ENCODE measurements at places on chromosomes 16 and 17.

- DNase-seq: no peak
These were observed 14.4 kb downstream of the ADAM11 start for GRCh38 chr17:44773140-44773539.

DNA sequence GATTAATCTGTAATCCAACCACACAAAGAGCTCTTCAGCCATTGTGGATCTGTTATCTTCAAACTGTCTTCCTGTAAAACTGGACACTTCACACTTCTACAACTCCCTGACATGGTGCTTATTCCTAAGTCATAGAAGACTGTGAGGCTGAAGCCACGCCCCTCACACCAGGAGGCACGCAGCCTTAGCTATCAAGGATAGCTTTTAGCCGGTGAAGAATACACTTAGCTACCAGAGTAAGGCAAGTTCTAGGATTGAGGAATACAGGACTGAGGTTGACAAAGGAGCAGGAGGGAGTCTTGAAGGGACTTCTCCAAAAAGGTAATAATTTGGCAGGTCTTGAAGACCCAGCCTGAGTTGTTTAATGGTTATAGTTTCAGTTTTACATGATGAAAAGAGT lies 79.8 kb upstream of the GAS7 start:
- no peak for DNase-seq

- peak; percentile 33 for DNase-seq
These were observed 132.8 kb downstream of the SEC14L1 start for GRCh38 chr17:77273397-77274085.

GRCh38 chr17:40244255-40244654 lies 25.2 kb downstream of the WIPF2 start:
- no peak for DNase-seq

DNA sequence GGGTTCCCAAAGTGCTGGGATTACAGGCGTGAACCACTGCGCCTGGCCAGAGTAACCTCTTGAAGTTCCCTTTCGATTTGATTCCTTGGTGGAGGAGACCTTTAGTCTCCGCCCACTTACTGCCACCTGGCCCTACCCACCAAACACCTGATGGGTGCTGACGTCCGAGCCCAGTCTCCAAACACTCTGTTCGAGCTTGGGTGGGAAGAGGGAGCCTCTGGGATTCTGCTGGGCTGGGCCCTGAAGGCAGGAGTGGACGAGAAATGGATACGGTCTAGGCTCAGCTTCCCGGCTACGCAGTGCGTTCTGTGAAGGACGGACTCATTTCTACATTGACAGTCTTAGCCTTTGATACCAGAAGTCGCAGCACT lies 870 bp upstream of the ITGA3 start:
- DNase-seq: no peak

DNA sequence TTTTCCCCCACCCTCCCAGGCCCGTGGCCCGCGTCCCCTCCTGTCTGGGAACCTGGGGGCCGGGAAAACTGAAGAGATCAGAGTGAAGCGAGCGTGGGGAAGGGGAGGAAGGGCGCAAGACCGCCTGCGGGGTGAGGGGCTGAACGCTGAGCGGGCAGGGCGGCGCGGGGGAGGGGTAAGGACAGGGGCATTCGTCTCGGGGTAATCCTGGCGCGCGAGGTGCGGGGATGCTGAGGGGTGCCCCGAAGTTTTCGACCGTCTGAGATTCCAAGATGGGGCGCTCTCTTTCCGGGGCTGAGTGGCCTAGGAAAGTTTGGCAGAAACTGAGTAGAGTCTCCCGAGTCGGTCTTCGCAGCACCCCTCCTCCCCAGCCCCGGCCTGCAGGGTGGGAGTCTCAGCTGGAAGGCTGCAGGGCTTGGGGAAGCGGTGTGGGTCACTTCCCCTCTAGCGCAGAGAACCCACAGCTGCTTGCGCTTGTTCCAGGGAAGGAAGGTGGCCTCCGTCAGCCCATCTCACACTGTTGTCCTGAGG lies 555 bp downstream of the TTYH2 start:
- DNase-seq: no peak

GRCh38 chr16:1125471-1125870 lies 27.4 kb upstream of the CACNA1H start:
- no peak for DNase-seq

DNA sequence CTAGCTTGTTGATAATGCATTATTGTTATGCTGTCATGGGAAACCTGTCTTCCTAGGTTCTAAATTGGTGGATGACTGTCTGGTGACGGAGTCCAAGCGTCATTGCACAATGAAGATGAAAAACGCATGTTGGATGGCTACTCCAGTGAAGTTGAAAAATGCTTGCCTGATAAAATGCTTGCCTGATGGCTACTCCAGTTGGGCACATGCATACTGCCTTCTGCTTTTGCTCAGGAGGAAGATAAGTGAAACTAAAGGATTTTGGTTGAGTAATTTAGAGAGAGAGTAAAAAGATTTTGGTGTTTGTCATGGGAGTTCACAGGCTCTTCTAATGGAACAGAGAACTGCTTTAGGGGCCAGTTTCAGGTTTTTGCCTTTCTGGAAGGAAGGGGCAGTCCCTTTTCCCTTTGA lies 118.6 kb downstream of the PRKCA start:
- no peak for DNase-seq

- DNase-seq: peak; percentile 79
These were observed 24.9 kb downstream of the ACTG1 start for GRCh38 chr17:81487487-81488275.

GRCh38 chr16:53892155-53892554 lies 188.2 kb downstream of the FTO start:
- peak; percentile 76 for DNase-seq

GRCh38 chr17:6752068-6752909 lies 3.6 kb upstream of the XAF1 start:
- DNase-seq: peak; percentile 95

GRCh38 chr17:82932518-82933310 lies 92.9 kb upstream of the ZNF750 start:
- no peak for DNase-seq

GRCh38 chr16:2364638-2365210 lies 24.2 kb upstream of the ABCA3 start:
- DNase-seq: peak; percentile 15

DNA sequence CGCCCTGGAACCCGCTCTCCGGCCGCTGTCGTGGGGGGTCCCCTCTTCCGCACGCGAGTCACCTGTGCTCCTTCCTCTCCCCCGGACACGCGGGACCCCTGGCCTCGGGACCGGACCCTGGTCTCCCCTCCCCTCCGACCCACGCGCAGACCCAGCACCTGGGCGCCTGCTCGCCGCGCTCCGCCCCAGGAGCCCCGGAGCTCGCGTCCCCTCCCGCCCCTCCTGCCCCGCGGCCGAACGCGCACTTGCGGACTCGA lies 762 bp downstream of the RAB40B start:
- DNase-seq: no peak

DNA sequence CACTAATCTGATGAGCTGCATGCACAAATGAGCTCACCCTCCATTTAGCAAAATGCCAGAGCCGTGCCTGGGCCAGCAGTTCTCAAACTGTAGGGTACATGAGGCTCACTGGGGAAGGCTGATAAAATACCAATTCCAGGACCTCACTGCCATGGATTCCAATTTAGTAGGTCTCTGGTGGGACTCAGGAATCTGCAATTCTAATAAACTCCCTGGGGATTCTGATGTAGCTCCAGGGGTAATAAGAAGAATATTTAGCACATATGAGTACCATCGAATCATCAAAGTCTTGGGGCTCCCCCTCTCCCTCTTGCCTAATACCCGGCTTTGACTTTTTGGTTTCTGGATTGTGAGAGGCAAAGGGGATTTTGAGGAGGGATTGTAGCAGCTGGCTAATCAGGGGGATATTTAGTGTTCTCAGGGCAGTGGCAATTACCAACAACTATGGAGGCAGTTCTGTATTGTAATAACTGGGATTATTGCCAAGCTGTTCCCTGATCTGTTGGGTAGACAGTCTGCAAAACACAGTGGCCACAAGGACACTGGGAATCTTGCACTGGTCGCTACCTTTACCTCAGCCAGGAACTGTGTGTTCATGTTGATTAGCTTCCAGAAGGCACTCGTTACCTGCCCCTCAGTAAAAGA lies 140.4 kb downstream of the SHISA9 start:
- DNase-seq: peak; percentile 54

DNA sequence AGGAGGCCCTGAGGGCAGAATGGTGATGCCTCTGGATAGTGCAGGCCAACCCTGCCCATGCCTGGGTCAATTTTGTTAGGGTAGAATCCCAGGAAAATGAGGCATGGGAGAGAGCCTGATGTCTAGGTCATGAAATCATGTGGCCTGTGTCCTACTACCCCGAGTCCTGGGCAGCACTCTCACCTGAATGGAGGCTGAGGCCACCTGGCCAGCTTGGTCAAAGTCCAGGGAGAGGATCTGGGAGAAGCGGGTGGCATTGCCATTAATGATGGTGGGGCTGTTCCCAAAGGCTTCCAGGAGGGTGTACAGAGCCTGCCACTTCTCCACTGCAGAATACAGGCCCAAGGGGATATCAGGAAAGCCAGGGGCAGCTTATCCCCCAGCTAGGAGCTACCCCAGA lies 59.8 kb downstream of the MYO18A start:
- DNase-seq: no peak

DNA sequence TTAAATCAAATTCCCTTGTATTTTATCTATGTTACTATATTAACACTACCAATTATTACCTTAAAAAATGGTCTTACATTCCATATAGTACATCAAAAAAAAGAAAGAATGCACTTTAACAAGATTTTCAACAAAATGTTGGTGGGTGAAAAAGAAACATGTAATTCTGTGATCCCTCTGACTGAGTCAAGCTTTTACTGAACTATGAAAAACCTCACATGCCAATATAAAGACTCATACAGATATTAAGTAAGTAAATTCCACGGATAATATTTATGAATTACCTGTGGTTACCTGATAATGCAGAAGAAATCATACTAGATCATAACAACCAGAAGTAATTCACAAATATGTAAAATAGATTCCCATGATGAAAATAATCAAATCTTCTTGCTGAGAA lies 12.4 kb downstream of the COIL start:
- no peak for DNase-seq

DNA sequence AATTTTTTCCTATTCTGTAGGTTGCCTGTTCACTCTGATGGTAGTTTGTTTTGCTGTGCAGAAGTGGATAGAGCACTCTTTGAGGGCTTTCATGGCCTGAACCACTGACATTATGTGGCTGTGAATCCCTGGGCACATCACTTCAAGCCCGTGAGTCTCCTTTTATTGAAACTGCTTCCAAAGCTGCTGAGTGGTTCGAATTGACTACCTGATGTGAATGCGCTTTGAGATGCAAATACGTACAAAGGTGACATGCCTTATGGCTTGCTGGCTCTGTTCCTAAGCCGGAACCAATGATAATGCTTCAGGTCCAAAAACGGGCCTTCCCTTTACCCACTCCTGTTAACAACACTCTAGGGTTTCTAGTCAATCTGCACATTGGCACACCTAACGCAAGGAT lies 34.3 kb downstream of the ASPA start:
- DNase-seq: no peak

DNA sequence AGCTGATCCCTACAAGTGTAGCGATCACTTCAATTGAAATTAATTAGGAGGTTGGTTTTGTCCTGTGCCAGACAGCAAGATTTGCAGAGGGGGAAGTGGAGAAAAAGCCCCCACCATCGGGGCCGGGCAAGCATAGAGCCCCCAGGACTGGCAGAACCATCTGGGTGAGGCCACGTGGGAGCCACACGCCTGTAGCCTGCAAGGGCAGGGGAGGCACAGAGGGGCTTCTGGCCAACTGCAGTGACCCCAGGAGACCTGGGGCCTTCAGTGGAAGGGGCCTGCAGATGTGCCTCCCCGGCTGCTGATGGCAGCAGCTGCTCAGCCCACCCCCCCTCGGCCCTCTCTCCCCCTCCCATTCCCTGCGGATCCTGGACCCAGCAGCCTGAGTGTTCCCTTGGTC lies 54.1 kb downstream of the BAHCC1 start:
- DNase-seq: no peak

GRCh38 chr16:75104836-75105235 lies 11.7 kb downstream of the LDHD start:
- DNase-seq: no peak

GRCh38 chr16:73299346-73299745 lies 251.4 kb upstream of the ZFHX3 start:
- no peak for DNase-seq

- DNase-seq: peak; percentile 90
These were observed 8.3 kb upstream of the LPCAT2 start for GRCh38 chr16:55500530-55501011.

- peak; percentile 91 for DNase-seq
These were observed 33.5 kb downstream of the GNA13 start for GRCh38 chr17:65022751-65023700.

GRCh38 chr17:74379495-74380085 lies 12.3 kb downstream of the GPR142 start:
- peak; percentile 6 for DNase-seq

DNA sequence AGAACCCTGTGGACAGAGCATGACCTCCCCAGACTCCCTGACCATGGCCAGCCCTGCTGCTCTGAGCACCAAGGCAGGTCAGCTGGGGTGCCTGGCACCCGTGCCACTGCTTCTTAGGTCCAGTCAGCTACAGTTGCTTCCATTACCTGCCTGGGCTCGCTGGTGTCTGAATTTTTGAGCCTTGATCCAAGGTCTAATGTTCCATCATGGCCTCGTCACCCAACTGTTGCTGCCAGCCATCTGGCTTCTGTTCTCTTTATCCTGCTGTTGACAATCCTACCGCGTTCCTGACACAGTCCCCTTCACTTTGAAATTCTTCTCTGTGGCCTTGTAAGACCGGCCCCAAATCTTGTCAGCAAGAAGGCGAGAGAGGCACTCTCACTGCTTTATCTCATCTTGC lies 16.7 kb downstream of the GLYR1 start:
- no peak for DNase-seq
